ENCODE measurements at places on chromosomes 3 and 15.

GRCh38 chr3:354432-354831, 157.9 kb downstream of the CHL1 start:
- no peak for DNase-seq

- no peak for DNase-seq
These were observed 155.6 kb downstream of the NECTIN3 start for GRCh38 chr3:111227216-111227615.

DNA sequence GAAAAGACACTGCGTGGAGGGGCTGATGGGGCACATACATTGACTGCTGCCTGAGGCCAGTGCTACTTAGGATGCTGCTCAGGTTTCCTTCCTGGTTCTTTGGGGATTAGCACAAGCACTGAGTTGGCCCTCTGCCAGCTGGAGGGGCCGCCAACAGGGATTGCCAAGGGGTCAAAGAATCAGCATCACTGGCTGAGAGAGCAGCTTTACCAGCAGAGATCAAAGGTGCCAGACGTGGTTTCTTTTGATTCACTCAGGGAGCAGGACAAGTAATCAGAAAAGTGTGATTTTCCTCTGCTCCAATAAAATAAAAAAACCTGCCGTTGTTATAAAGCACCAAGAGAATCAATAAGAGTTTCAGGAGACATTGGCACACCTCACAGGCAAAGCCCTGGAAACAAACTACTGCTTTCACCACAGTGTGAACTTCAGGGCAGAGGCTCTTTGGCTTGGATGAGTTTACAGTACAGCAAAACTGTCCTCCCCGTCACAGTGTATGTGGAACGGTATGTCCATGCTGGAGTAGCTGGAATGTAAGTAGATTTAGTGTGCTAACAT, 45.8 kb upstream of the FSIP1 start:
- DNase-seq: no peak

GRCh38 chr3:78154521-78155186, 1114.8 kb downstream of the ROBO2 start:
- DNase-seq: no peak

DNA sequence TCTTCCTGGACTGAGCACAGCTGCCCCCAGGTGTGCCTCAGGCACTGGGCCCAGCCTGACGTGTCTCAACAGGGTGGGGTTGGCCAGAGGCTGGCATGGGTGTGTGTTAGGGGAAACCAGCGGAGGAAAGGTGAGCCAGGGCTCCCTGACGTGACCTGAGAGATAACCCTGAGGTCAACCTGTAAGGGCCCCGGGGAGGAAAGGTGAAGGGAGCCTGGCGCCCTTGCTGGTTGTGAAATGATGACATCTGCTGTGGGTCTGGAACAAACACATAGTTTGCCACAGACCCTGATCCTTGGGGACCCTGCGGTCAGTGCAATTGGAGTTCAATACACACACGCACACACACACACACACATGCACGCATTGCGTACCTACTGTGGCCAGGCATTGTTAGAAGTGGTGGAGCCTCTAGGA, 100.2 kb upstream of the TLE3 start:
- no peak for DNase-seq

DNA sequence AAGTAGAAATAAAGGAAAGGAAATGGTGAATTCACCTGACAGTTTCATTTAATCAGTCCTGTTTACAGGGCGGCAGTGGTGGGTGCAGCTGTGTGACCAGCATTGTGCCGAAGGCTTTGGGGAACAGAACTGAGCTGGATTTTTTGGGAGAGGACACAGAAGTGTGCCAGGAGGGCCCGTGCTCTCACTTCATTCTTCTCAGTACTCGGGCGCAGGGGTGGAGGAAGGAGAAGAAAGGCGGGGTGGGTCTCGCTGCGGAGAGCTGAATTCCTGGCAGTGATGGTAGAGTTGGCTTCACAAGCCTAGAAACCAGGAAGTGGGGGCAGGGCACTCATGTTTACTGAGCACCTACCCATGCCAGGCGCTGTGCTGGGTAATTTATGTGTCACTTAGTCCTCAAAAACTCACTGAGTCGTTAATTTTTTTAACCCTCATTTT, 64.6 kb downstream of the CRTC3 start:
- peak; percentile 75 for DNase-seq

DNA sequence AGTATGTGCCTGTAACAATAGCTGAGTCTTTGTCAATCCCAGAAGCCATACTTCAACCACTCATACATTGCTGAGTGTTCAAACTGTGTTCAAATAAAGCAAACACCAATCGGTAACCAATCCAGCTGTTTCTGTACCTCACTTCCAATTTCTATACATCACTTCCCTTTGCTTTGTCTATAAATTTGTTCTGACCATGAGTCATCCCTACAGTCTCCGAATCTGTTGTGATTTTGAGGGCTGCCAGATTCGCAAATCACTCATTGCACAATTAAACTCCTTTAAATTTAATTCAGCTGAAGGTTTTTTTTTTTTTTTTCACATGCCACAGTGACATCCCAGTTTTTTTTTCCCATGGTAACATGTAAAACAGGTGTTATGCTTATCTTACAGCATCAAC, 870.3 kb downstream of the NAALADL2 start:
- DNase-seq: no peak

DNA sequence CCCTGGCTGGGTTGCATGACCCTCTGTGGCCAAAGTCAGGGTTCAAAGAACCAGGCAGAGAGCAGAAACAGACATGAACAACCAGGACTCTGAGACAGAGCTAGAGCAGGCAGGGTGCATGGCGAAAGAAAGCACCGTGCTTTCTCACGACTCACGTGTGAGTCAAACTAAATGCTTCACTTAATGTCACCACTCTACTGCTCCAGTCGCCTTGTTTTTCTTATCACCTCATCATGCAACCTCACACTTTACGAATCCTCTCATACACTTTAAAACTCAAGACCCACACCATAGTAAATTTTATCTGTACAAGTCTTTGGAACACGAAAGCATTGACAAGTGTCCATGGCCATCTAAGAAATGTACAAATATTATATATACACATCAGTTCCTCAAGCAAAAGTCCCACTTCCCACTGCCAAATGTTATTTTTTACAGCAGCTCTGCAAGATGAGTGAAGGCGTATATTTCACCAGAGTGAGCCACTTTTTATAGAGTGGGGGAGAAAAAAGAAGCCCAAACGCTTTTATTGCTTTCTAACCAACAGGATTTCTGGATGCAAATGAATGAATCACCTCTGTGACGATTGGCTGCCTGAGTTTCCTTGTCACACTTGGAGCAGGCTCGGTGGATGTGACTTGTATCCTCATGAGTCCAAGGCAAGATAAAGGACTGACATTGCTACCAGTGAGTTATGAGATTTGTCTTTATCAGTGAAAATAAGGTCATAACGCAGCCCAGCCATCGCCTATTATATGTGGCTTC, 16.0 kb upstream of the MEGF11 start:
- no peak for DNase-seq

DNA sequence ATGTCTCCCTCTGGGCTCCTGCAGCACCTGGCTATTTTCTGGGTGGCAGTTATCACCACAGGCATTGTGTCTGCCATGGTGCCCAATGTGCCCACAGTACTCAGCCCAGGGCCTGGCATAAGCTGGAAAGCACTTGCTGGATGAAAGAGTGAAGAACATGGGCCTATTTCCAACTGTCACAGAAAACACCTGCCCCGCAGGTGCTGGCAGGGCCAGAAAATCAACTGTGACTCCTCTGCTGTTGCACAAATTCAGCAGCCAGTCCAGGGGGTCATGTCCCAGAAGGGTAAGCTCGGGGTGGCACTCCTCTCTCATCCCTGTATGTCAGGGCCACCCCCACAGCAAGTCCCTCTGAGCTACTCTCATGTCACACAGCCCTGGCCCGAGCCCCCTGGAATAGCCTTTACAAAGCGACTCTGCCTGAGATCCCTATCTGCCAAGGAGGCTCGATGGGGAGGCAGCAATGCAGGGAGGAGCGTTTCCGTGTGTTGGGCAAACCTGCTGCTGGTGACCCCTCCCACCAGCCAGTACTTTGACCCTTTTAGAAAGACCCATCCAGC, 16.9 kb downstream of the ITIH3 start:
- no peak for DNase-seq

GRCh38 chr3:62375655-62376453, 2.5 kb upstream of the FEZF2 start:
- no peak for DNase-seq

- no peak for DNase-seq
These were observed 34.3 kb upstream of the ANKRD34C start for GRCh38 chr15:79248183-79248582.

GRCh38 chr3:104429727-104430126, 937.0 kb upstream of the ALCAM start:
- DNase-seq: no peak

All from activated CD4-positive, alpha-beta T cell treated with anti-CD3 and anti-CD28 coated beads for 1 hour (primary cell).